ENCODE measurements at places on chromosomes 7 and 10.

GRCh38 chr10:58177362-58177947 is 90.2 kb downstream of the IPMK start:
- no peak overlapping the region for H3K27ac ChIP-seq
- H3K4me1 ChIP-seq: no peaks in the 10 kb centered on the region
- H3K36me3 ChIP-seq: no peaks in the 10 kb centered on the region
- DNase-seq: no peak

GRCh38 chr10:69874449-69874848 is 72.7 kb downstream of the COL13A1 start:
- no peak for DNase-seq
- no peaks in the 10 kb centered on the region for H3K27me3 ChIP-seq
- H3K4me3 ChIP-seq: no peak overlapping the region
- H3K27ac ChIP-seq: no peak overlapping the region

DNA sequence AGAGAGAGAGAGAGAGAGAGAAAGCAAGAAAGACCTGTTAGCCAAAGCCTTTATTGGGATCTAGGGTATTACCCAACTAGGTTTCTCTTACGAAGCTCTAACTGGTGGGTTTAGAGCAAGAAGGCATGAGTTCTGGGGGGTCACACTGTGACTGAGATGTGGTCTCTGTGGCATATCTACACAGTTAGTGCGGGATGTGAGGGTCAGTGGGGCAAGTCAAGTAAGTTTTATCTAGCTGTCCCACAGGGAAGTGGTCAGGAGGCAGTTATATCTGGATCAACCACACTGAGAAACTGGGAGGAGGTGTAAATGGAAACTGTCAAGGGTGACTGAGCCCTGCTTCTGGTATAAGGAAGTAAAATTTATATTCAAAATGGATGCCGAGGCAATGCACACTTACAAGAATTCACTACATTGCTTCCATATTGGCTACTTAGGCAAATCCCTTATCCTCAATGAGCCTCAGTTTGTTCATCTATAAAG is 331.6 kb upstream of the HPS1 start:
- H3K4me3 ChIP-seq: no peak overlapping the region
- no peak overlapping the region for H3K27ac ChIP-seq
- no peaks in the 10 kb centered on the region for H3K27me3 ChIP-seq
- no peaks in the 10 kb centered on the region for H3K36me3 ChIP-seq
- DNase-seq: no peak

GRCh38 chr10:7908541-7909210 is 90.4 kb downstream of the TAF3 start:
- H3K27ac ChIP-seq: no peak overlapping the region
- peaks cover 7% of the 10 kb centered on the region for H3K4me1 ChIP-seq

DNA sequence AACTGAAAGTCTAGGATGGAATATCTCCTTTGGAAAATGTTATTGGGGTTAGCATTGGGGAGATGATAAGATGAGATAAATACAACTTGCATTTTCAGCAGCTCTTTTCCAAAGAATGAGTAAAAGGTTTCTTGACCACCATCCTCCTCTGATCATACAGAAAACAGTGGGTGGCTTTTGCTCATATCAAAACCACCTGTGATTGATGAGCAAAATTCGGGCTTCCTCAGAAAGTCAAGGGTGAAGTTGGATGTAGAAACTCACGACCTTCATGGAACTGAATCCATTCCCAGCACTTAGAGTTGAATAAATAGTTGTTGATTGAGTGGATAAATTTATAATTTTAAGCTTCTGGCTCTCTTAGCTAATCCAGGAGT is 158.4 kb downstream of the DNAJB6 start:
- H3K27ac ChIP-seq: no peak overlapping the region
- no peaks in the 10 kb centered on the region for H3K27me3 ChIP-seq
- no peak overlapping the region for H3K4me3 ChIP-seq
- no peak for DNase-seq

- H3K27ac ChIP-seq: no peak overlapping the region
- no peak overlapping the region for H3K4me3 ChIP-seq
- no peaks in the 10 kb centered on the region for H3K36me3 ChIP-seq
- no peaks in the 10 kb centered on the region for H3K4me1 ChIP-seq
- DNase-seq: no peak
Measured at GRCh38 chr10:59631882-59632807, 77.5 kb downstream of the SLC16A9 start.
